NCI-H460 (cell line): ENCODE measurements at places on chromosomes 2 and 18. TPM values are rescaled to one million over a fixed set of nuclear protein-coding genes. Genes with fewer than 3 reads are reported as not detected.

DNA sequence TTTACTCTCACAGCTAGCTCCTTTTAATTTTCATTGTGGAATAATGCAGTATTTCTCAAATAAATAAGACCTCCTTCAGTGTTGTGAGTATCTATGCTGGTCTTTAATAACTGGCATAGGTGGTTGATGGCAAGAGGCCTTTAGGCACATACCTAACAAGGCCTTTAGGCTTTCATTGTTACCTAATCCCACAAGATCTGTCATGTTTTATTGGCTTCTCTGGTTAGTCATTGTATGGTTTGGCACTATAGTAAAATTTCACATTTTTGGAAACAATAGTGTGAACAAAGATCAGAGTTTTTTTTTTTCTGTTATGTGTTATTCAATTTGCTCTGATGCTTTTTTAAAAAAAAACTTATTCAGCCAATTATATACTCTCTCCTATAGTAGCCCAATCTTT, 89.8 kb upstream of the NEUROD1 start:
- DNase-seq: no peak

- DNase-seq: no peak
Measured at GRCh38 chr2:15275346-15275745, 285.8 kb downstream of the NBAS start.

DNA sequence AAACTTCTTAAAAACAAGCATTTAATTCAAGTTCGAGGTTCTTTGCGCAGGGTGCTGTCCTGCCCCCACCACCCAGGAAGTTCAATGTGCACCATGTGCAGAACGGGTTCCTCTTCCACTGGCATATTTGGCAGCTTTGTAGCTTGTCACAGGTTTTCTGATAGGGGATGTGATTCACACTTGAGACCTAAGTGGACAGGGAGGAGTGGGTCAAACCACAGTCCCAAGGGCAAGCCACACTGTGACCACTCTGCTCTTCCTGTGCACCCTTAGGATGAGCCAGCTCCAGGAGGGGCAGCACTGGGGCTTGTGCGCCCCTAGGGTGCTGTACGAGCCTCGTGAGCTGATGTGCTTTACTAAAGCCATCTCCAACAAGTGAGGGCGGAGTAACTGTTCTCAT, 82.5 kb downstream of the TGFA start:
- DNase-seq: no peak

The CHRNG gene
- total RNA-seq: not detected in 2 replicates

DNA sequence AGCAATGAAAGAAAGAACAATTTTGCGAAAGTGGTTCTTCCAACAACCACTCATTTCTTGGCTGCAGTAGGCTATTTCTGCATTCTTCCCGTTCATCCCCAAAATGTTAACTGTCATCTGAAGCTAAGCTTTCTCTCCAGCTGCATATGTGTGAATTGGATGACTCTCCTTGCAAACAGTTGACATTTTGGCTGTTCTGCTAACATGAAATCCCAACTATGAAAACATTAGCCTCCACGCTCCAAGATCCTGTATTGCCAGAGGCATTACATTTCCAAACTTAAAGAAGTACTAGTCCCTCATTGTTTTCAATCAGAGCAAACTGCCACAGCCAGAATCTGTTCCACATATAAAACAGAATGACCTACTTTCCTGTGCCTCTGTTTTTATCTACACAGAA, 88.5 kb downstream of the TGIF1 start:
- no peak for DNase-seq

DNA sequence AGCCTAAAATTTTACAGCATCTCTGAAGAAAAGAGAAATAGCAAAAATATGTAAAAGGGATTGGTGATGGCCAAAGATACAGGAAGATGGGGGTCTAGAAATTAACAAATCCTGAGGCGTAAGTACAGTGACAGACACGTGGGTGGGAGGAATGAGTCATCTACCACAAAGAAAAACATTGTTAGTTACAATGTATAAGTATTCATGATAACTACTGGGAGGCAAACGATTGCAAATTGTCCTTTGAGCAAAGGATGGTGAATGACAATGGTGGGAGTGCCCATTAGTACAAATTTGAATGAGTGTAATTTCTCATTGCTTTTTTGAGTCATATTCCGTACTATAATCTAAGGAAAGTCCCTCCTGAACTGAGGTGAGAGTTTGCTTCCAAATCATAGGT, 809.0 kb upstream of the FAM98A start:
- no peak for DNase-seq

GRCh38 chr2:51918113-51918512, 886.2 kb upstream of the NRXN1 start:
- DNase-seq: no peak

DNA sequence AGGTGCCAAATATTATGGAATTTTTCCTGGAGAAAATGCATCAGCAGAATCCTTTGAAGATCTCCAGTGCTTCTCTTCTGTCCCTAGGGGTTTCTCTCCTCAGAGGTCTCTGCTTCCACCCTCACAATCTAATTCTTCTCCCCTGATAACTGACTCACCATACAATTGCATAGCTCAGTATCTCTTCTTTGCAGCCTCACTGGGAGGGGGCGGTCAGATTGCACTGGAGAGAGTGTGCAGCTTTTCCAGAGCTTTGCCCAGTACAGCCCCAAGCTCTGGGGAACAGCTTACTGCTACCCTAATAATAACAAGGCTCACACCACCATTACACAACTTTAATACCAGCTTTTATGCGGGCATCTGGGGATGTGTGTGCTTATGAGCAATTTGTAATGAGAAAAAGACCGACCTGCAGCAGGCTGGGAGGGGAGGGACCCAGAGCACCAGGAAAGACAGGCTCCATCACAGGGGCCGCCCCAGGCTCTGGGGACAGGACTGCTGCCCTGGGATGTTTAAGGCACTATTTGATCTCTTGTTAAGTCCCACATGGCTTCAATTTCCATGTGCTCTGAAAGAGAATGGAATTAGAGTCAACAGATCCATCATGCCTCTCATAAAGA, 276.6 kb upstream of the SIX2 start:
- no peak for DNase-seq

GRCh38 chr2:157441072-157441454, 2.8 kb downstream of the CYTIP start:
- peak; percentile 73 for DNase-seq

The YWHAQ gene
- total RNA-seq: 434 and 443 TPM in 2 replicates

The DCDC2C gene
- not detected in 2 replicates for total RNA-seq

DNA sequence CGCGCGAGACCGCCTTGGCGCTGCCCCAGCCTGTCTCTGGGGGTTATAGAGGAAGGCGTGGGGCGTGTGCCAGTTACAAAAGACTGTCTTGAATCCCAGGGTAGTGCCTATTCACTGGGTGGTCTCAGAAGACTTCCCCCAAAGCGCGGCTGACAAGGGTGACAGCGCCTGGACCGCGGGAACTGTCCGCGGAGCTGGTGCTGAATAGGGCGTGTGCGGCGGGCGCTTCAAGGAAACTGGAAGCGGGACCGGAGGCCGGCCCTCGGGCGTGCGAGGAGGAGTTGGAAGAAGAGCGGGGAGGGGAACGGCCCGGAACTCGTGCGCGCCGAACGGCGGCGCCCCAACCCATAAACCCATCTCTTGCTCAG, 2.3 kb downstream of the EGR4 start:
- DNase-seq: peak; percentile 39

DNA sequence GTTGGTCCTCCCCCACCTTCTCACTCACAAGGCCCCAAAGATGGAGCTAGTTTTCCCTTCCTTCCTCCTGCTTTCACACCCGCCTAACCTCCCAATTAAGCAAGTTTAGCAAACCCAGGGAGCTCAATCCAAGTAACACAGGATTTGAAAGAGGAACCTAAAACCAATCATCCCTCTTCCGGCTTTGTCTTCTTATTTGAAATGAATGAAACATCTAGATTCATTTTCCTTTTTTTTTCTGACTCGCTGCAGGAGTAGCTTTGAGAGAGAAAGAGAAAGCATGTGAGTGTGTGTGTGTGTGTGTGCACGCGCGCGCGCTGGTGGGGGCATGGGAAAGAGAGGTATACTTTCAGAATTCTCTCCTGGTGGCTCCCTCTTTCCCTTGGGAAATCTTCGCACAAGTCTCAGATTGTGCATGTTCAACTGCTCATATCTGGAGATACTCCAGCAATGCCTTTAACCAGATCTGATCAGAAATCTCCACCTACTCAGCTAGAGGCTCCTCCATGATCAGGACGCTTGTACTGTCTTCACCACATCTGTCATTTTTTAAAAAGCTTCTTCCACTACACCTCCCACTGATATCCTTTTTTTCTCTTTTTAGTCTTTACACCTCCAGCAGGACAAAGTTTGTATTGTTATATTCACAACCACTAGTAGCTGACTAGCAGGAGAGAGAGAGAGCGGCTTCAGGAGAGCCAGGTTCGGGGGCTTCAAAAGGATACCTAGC, 1.7 kb downstream of the SLC8A1 start:
- DNase-seq: no peak

The PLEK gene
- total RNA-seq: not detected in 2 replicates

GRCh38 chr2:133848111-133848649, 279.9 kb upstream of the NCKAP5 start:
- no peak for DNase-seq

- DNase-seq: no peak
Measured at GRCh38 chr2:6986912-6987361, 69.7 kb downstream of the RNF144A start.

GRCh38 chr18:24959051-24959476, 392.9 kb downstream of the ZNF521 start:
- DNase-seq: no peak

The FBXO15 gene
- 1.1 and 1.5 TPM in 2 replicates for total RNA-seq

GRCh38 chr2:100381240-100381639, 36.2 kb downstream of the CHST10 start:
- peak; percentile 65 for DNase-seq

GRCh38 chr2:36486521-36487044, 111.4 kb downstream of the FEZ2 start:
- peak; percentile 69 for DNase-seq

GRCh38 chr18:75115514-75115913, 93.4 kb downstream of the PTGR3 start:
- no peak for DNase-seq

DNA sequence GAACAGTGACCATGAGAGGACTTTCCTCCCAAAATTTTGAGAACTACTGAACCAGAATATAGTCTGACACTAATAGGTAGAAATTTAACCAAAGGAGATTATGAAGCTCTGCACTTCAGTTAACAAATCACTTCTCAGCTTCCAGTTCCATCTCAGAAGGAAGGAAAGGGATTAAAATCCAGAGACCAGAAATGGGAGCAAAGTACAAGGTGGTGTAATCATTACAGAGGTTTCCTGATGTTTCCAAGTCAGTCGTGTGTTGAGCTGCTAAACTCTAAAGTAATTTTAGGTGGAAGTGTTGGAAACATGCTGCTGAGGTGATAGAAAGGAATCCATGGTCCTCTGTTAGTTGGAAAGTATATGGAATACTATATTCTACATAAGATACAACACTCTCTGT, 10.8 kb downstream of the TYMS start:
- DNase-seq: no peak

The ASXL3 gene
- total RNA-seq: 0.20 and 0.26 TPM in 2 replicates

- peak; percentile 48 for DNase-seq
Measured at GRCh38 chr2:182949572-182950189, 83.2 kb upstream of the FRZB start.

The NOSTRIN gene
- total RNA-seq: 10.0 and 11.1 TPM in 2 replicates

DNA sequence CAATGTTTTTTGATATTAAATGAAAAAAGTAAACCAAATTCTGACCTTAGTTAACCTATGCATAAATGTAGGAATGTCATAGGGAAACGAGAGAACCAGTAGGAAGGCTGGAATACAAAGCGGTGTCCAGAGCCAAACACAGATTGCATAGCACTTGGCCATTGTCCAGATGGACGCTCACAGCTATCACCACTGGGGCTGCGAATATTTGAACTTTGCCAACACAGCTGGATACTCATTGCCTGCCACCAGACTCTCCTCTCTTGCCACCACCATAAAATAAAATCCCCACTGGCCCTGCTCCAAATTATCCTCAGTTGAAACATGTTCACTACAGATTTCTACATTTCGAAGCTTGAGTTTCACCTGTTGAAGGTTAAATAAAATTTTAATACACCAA, 159.3 kb upstream of the GULP1 start:
- no peak for DNase-seq

- DNase-seq: no peak
Measured at GRCh38 chr2:216299588-216299987, 72.7 kb downstream of the MARCHF4 start.

- DNase-seq: no peak
Measured at GRCh38 chr2:205815673-205816072, 133.4 kb downstream of the NRP2 start.

The TIA1 gene
- 53.1 and 66.8 TPM in 2 replicates for total RNA-seq

GRCh38 chr2:207465894-207466293, 63.9 kb upstream of the CREB1 start:
- DNase-seq: no peak

- no peak for DNase-seq
Measured at GRCh38 chr18:42287047-42287446, 332.0 kb downstream of the PIK3C3 start.

DNA sequence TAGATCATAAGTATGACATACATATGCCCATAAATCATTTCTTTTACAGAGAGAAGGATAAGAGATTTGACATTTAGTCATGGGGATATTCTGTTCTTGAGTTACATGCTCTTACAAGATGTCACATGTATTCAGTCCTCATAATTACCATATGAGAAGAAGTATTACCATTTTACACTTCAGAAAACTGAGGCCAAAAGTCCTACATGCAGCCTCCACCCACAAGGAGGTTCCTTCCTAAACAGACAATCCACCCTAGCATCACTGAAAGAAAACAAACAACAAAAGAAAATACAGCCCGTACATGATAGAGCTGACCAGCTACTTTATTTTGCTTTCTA, 335.1 kb downstream of the SETBP1 start:
- no peak for DNase-seq

DNA sequence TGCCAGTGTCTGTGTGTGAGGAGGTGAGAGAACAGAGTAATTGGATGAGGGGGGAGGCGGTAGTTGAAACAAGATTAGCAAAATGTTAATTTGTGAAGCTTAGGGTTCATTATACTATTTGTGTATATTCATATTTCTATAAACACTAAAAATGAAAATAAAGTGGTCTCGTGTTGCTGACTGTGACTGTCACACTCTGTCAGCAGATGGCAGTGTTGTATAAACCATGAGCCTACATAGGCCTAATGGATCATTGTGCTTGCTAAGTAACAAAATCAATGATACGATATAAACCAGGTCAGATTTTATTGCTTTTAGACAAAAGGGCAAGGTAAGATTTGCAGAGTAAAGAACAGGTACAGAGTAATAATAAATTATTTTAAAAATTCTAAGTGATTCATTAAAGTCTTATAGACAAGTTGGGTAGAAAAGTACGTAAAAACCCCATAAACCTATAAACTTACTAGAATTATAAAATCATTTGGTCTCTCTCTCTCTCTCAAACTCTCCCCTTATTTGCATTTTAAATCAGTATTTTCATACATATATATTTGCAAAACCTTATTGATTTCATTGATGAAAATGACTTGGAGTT, 182.7 kb downstream of the RPIA start:
- peak; percentile 74 for DNase-seq

The PDK1 gene
- 49.9 and 50.7 TPM in 2 replicates for total RNA-seq

The NTSR2 gene
- total RNA-seq: not detected in 2 replicates

- no peak for DNase-seq
Measured at GRCh38 chr2:176169711-176170110, 12.6 kb downstream of the HOXD3 start.

- no peak for DNase-seq
Measured at GRCh38 chr18:62164855-62165487, 21.9 kb downstream of the PIGN start.
